ENCODE measurements at places on chromosomes 6 and 20.
A peak's percentile ranks its signal among the peaks of the same experiment; 100 is the strongest.

- DNase-seq, result no peak
These were observed 121.1 kb downstream of the CDC5L start for GRCh38 chr6:44508646-44509045.

DNA sequence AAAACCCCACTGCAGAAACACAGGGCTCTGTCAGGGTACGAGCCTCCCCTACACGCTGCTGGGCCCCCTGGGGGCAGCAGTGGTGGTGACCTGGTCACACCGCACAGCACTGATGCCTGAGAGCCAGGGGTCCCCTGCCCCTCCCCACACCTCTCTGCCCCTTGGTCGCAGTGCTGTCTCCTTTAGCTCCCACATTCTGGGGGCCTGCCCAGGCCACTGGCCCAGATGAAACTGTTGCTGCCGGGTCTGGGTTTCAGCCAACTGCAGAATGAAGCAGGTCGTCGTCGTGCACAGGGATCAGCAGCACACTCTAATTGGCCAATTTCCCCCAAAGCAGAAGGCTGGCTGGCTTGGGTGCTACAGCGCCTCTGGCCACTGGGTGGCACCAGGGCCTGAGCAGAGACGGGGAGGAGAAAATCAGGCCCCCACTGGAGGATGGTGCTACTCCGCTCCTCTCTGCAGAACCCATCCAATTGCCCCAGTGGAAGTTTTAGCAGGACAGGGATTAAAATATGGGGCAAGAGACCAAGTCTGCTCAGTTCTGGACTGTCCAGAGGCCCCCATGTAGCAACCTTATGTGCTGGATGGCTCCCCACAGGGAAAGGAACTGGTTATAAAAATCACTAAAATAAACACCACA, 26.1 kb downstream of the DIDO1 start:
- peak; percentile 30 for DNase-seq

GRCh38 chr6:148432462-148433195, 90.0 kb downstream of the SASH1 start:
- no peak for DNase-seq

DNA sequence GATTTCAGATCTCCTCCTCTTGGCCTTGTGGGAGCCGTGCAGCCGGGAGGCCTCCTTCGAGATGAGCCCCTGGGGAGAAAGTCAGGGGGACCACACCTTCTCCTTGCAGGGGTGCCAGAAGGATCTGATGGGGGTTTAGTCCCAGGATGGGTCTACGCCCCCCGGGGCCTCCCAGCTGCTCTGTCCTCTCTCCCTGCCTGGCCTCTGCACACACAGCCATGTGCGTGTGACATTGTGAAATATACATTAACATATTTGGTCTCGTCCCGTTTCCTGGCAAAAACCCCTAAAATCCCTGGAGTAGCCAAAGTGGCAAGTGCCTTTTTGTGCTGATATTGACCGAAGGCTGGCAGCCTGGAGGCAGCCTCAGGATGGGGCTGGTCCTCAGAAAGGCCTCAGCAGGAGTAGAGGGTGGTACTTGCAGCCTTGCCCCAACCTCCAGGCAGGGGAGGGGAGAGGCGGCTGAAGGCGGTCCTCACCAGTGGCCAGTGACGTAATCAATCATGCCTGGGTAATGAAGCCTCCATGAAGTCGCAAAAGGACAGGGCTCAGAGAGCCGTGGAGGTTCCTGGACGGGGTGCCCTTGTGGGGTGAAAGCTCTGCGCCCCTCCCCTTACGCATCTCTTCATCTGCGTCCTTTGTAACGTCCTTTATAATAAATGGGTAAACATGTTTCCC, 5.1 kb upstream of the HELZ2 start:
- DNase-seq, result no peak

GRCh38 chr6:81997090-81997926, 244.8 kb upstream of the TENT5A start:
- peak; percentile 81 for DNase-seq

GRCh38 chr6:163415620-163416556, 1.4 kb downstream of the QKI start:
- peak; percentile 35 for DNase-seq

DNA sequence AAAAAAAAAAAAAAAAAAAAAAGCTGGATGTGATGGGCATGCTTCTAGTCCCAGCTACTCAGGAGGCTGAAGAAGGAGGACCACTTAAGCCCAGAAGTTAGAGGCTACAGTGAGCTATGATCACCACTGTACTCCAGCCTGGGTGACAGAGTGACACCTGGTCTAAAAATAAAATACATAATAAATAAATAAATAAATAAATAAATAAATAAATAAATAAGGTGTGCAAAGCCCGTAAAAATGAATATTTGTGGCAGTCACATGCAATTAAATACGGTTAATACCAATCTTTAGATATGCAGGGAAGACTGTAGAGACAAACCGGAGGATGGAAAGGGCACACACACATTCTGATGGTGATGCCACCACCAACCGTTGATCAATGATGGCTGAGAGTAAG, 26.2 kb downstream of the IL22RA2 start:
- no peak for DNase-seq

DNA sequence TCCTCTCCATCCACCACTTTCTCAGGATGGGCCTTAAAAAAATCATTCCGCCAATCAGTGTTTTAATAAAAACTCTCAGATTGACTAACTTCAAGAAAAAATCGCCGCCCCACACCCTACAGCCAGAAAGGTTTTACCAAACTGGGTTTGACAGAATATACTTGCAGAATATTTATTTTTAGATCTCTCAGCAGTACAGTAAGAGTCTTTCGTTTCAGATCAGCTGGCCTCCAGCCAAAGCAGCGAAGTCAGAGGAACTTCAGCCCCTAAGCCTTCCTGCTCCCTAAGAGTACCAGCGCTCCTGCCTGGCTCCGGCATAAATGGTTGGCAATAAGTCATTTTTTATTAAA, 24.7 kb downstream of the TBC1D7 start:
- DNase-seq, result no peak

- DNase-seq, result no peak
These were observed 258.7 kb downstream of the LRFN2 start for GRCh38 chr6:40328386-40328985.

DNA sequence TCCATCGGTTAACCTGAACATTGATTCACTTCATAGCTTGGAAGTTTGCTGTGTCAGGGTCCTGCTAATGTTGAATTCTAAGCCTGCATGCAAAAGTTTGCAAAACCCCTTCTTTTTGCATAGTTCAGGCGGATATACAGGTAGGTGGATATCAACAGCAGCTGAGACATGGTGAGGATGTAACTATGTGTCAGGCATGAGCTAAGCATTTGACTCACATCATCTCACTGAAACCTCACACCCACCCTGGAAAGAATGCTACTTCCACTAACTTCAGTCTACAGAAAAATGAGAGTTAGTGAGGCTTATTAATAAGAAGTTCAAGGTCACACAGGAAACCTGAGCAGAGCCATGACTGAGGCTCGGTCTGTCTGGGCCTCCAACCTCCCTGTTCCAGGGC, 276.9 kb downstream of the BMP7 start:
- no peak for DNase-seq

- DNase-seq, result no peak
These were observed 191.2 kb upstream of the SOX4 start for GRCh38 chr6:21402368-21402767.

DNA sequence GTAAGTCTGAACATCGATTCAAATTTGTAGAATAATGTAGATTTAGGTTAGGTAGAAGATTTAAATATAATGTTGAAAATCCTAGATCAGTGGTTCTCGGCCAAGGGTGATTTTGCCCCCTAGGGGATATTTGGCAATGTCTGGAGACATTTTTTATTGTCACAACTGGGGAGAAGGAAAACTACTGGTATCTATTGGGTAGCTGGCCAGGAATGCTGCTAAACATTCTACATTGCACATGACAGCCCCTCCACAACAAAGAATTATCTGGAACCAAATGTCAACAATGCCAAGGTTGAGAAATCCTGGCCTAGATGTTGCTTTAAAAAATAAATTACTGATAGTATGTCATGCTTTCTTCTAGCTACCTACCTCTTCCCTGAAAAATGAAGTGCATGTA, 76.1 kb downstream of the HIVEP2 start:
- DNase-seq, result no peak

GRCh38 chr6:35199866-35200265, 13.9 kb upstream of the SCUBE3 start:
- no peak for DNase-seq

GRCh38 chr6:110768057-110768456, 47.2 kb downstream of the CDK19 start:
- no peak for DNase-seq

DNA sequence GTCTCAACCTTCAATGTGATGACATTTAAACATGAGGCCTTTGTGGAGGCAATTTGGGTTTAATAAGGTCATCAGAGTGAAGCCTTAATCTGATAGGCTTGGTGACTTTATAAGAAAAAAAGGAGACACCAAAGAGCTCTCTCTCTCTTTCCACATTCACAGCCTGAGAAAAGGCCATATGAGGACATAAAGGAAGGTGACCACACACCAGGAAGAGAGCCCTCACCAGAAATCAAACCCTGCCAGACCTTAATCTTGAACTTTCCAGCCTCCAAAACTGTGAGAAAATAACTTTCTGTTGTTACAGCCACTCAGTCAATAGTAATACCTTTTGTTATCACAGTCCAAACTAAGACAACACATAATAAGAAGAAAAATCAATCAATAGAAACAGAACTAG, 47.7 kb downstream of the COL12A1 start:
- no peak for DNase-seq

GRCh38 chr6:105886066-105886813, 199.9 kb upstream of the PRDM1 start:
- no peak for DNase-seq

- DNase-seq, result no peak
These were observed 64.5 kb downstream of the DTNBP1 start for GRCh38 chr6:15598273-15598798.

- no peak for DNase-seq
These were observed 172.6 kb downstream of the CD83 start for GRCh38 chr6:14290041-14290771.

Data from amniotic stem cell (primary cell).